ENCODE measurements at places on chromosomes 2 and 18. TPM values are rescaled to one million over a fixed set of nuclear protein-coding genes. Genes with fewer than 3 reads are reported as not detected.

DNA sequence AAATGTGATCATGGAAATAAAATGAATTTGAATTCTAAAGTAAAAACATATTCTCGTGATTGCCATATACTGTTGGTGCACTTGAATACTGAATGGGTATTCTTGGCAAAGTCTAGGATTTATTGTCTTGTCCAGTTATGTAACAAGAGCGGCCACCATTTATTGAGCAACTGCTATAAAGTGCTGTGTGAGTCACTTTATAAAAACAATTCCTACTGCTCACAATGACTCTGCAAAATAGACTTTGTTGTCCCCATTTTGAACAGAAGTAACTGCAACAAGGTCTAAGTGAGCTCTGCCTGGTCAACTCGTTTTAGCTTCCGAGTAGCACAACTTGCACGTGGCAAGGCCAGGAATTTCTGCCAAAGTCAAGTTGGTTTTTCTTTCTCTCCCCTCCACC, 995.6 kb upstream of the FANCL start:
- no peak overlapping the region for H3K27ac ChIP-seq
- H3K36me3 ChIP-seq = no peaks in the 10 kb centered on the region
- no peak overlapping the region for H3K4me3 ChIP-seq
- 0 out of 2 replicates have a peak, but pooled peaks cover 2% of the 10 kb centered on the region for H3K27me3 ChIP-seq

GRCh38 chr2:10891390-10891789, 20.3 kb upstream of the KCNF1 start:
- no peak overlapping the region for H3K27ac ChIP-seq
- peaks cover 6% of the 10 kb centered on the region for H3K4me1 ChIP-seq
- no peaks in the 10 kb centered on the region for H3K36me3 ChIP-seq

DNA sequence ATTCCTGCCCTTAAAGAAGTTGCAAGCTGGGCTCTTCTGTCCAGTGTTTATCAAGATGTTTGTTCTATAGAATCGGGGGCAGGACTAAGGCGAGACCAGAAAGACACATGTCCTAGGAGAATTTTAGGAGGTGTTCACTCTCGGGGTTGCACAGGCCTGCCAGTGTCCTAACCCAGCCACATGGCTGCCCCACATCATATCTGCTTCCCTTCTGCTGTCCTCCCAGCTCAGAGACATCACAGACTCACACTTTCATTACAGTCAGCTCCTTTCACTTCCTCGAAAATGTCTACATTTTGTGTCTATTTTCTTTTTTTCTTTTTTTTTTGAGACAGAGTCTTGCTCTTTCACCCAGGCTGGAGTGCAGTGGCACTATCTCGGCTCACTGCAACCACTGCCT, 10.7 kb upstream of the MRO start:
- no peak for DNase-seq
- no peak overlapping the region for H3K27ac ChIP-seq
- no peaks in the 10 kb centered on the region for H3K27me3 ChIP-seq
- no peak overlapping the region for H3K4me3 ChIP-seq
- H3K4me1 ChIP-seq = no peaks in the 10 kb centered on the region
- no peaks in the 10 kb centered on the region for H3K36me3 ChIP-seq

GRCh38 chr2:65313126-65313953, 85.7 kb downstream of the ACTR2 start:
- no peak for DNase-seq
- H3K36me3 ChIP-seq = peaks cover 55% of the 10 kb centered on the region
- H3K27ac ChIP-seq = no peak overlapping the region
- H3K27me3 ChIP-seq = no peaks in the 10 kb centered on the region

GRCh38 chr2:31004257-31004656, 134.0 kb downstream of the GALNT14 start:
- H3K4me1 ChIP-seq = no peaks in the 10 kb centered on the region
- peaks cover 40% of the 10 kb centered on the region for H3K27me3 ChIP-seq
- H3K4me3 ChIP-seq = no peak overlapping the region
- no peak for DNase-seq
- H3K27ac ChIP-seq = no peak overlapping the region

DNA sequence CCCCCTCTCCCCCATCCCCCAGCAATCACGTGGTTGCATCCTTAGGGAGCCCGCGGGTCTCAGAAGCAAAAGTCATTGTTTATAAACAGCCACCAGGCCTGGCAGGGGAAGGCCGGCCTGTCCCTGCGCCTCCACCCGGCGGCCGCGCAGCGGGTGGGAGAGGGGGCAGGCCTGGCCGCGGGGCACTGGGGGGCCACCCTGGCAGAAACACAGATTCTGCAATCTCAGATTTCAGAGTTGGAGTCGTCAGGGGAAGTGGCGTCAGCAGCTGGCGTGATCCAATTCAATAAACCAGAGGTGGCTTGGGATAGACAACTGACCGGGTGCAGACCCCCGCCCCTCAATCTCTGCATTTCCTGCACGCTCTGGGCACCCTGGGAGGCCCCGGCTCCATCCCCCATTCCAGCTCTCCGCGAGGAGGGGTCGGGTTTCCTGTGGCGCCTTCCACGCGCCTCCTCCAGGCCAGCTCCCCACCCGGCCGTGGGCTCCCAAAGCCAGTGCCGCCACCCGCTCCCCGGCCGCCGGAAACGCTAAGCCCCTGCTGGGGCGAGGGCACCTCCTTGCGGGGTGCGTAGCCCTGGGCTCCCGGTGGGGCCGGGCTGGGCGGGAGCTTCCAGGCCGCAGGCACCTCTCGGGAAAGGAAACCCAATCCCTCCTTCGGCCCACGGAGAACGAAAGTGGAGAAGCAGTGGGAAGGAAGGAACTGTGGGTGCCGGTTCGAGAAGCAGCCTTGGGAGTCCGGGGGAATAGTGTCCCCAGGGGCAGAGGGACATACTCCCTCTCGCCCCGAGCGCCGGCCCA, 1.1 kb downstream of the BIN1 start:
- no peaks in the 10 kb centered on the region for H3K27me3 ChIP-seq
- H3K36me3 ChIP-seq = no peaks in the 10 kb centered on the region
- H3K4me1 ChIP-seq = peaks cover 45% of the 10 kb centered on the region

DNA sequence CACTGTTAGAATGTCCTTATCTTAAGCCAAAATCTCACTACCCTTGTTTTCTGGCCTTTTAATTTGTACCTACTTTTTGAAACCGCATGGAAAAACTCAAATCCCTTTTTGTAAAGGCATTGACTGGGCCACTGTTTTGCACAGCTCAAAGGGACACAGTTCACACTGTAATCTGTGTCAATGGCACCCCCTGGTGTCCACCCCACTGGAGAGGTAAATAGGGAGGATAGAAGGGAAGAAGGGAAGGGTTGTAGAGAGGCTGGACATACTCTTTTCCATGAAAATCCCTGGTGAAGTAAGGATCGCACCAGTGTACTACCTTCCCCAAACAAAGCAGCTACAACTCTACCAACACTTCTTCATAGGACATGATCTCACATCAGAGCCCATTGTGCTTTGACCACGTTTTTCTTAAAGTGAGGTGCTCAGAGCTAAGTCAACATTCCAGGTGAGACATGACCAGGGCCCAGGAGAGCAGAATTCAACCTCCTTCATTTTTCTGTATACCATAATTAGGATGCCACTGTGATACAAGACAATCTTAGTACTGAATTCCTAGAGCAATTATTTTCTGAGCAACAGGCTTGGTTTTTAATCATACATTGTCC, 92.4 kb upstream of the RMDN2 start:
- no peak overlapping the region for H3K4me3 ChIP-seq
- H3K4me1 ChIP-seq = peaks cover 51% of the 10 kb centered on the region
- peak overlapping the region; percentile 79 for H3K27ac ChIP-seq
- peak; percentile 99 for DNase-seq
- H3K36me3 ChIP-seq = no peaks in the 10 kb centered on the region
- no peaks in the 10 kb centered on the region for H3K27me3 ChIP-seq

GRCh38 chr2:2689306-2689705, 358.2 kb upstream of the MYT1L start:
- no peaks in the 10 kb centered on the region for H3K4me1 ChIP-seq
- no peak overlapping the region for H3K27ac ChIP-seq
- no peak for DNase-seq
- H3K27me3 ChIP-seq = peaks cover 22% of the 10 kb centered on the region
- no peaks in the 10 kb centered on the region for H3K36me3 ChIP-seq

The IL1RN gene
- not detected for total RNA-seq

- no peak for DNase-seq
- H3K4me1 ChIP-seq = peaks cover 47% of the 10 kb centered on the region
- H3K27me3 ChIP-seq = no peaks in the 10 kb centered on the region
- H3K4me3 ChIP-seq = no peak overlapping the region
- no peaks in the 10 kb centered on the region for H3K36me3 ChIP-seq
- H3K27ac ChIP-seq = no peak overlapping the region
These were observed 123.0 kb upstream of the PKDCC start for GRCh38 chr2:41924709-41925408.

- H3K4me3 ChIP-seq = no peak overlapping the region
- no peak overlapping the region for H3K27ac ChIP-seq
- no peaks in the 10 kb centered on the region for H3K36me3 ChIP-seq
These were observed 158.6 kb downstream of the HNMT start for GRCh38 chr2:138122891-138123290.

The ABCG5 gene
- not detected for total RNA-seq

The SERPINB13 gene
- total RNA-seq = not detected

GRCh38 chr2:134021830-134022524, 231.9 kb upstream of the MGAT5 start:
- 0 out of 2 replicates have a peak, but pooled peaks cover 2% of the 10 kb centered on the region for H3K4me1 ChIP-seq
- peaks cover 2% of the 10 kb centered on the region for H3K27me3 ChIP-seq
- DNase-seq = no peak
- no peaks in the 10 kb centered on the region for H3K36me3 ChIP-seq

GRCh38 chr2:173715441-173715840, 249.7 kb downstream of the SP3 start:
- no peaks in the 10 kb centered on the region for H3K27me3 ChIP-seq
- H3K4me1 ChIP-seq = peaks cover 21% of the 10 kb centered on the region
- H3K36me3 ChIP-seq = no peaks in the 10 kb centered on the region
- H3K4me3 ChIP-seq = no peak overlapping the region
- no peak overlapping the region for H3K27ac ChIP-seq
- peak; percentile 42 for DNase-seq

DNA sequence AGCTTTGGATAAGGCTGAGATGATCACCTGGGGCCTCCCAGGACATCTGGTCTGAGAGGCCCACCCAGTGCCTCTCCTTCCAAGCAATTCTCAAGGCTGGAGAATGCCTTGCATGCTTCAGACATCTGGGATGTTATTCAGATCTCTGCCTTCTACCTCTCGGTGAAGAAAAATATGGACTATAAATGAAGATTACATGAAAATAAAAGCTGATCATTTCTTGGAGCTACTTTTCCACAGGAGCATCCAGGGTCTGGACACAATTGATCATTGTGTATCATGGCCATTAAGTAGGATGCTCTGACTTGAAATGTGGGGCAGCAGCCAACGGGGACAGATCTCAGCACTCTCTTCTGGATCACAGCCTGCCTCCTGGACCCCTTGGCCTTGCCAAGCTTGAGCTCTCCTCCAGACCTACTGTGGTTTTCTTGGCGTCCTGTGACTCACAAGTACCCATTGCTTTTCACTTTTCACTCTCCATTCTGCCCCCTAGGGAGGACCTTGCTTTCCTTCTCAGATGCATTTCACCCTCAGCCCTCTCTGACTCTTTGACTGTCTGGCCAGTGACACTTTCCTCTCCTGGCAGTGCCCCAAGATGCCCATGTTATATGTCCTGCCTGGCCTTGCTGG, 203.1 kb downstream of the INSIG2 start:
- no peak overlapping the region for H3K27ac ChIP-seq
- H3K4me1 ChIP-seq = no peaks in the 10 kb centered on the region
- H3K4me3 ChIP-seq = no peak overlapping the region
- DNase-seq = no peak
- H3K36me3 ChIP-seq = no peaks in the 10 kb centered on the region

DNA sequence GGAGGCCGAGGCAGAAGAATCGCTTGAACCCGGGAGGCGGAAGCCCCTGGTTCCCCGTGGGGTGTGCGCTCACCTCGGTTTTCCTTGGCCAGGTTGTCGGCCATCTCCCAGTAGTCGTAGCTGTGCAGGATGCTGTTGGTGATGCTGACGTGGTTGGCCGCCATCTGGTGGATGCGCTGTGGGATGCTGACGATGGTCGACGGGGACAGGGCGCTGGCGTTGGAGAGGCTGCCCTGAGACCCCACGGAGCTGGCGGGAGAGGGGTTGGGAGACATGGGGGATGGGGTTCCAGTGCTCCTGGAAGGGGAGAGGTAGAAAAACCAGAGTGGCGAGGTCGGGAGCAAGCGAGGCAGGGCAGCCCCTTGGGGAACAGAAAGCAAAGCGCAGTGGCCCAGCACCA, 64.4 kb upstream of the REV1 start:
- no peaks in the 10 kb centered on the region for H3K4me1 ChIP-seq
- no peaks in the 10 kb centered on the region for H3K36me3 ChIP-seq
- no peak for DNase-seq
- H3K27ac ChIP-seq = no peak overlapping the region

The GAREM1 gene
- total RNA-seq = 5.1 TPM

DNA sequence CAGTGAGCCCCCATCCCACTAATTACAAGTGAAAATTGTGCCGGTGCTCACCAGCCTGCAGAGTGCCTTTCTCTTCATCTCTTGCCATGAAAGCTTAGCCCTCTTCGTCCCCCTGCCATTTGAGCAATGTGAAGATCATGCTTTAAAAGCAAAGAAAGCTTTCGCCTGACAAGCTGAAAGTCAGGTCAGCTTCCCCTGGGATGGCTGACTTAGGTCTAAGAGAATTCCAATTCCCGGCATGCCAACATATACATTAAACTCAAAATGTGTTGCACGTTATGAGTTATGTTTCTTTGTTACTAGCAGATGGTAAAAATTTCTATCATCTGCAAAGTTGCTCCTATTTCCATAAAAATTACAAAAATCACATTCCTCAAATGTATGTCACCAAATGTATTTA, 129.8 kb downstream of the AFF3 start:
- no peaks in the 10 kb centered on the region for H3K36me3 ChIP-seq
- H3K27me3 ChIP-seq = no peaks in the 10 kb centered on the region
- no peak overlapping the region for H3K4me3 ChIP-seq
- H3K27ac ChIP-seq = no peak overlapping the region
- DNase-seq = no peak

Data from SJCRH30 (cell line).